Stimulated activated CD8-positive, alpha-beta memory T cell treated with anti-CD3 and anti-CD28 coated beads, Interleukin-7, amount 100 ng/mL, for 48 hours (primary cell): ENCODE measurements at places on chromosomes 12 and 14.

DNA sequence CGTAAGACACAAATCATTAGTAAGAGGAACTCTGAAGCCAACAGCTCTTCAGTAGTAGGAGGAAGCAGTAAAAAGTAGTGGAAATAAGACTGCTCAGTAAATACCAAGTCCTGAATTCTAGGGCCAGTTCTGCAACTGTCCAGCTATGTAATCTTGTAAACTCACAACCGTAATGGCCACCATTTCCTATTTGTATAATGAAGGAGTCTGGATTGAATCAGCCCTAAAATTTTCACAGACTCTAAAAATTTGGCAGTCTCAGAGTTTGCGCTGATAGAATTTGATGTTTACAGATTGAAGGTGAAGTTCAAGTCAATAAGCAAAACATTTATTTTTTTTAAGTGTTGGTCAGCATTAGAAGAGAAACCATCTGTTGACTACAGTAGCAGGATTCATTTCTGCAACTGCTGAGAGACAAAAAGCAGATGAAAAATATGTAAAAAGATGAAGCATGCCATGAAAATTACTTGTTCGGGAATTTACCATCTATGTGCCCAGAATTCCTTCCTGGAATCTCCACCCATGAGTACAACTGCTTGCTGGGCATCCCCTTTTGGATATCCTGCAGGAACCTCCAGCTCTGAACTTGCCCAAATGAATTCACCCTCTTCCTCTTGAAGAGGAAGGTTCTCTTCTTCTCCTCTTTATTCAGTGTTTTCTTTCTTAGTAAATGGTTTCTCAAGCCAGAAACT, 47.5 kb downstream of the GALNT4 start:
- DNase-seq: no peak

DNA sequence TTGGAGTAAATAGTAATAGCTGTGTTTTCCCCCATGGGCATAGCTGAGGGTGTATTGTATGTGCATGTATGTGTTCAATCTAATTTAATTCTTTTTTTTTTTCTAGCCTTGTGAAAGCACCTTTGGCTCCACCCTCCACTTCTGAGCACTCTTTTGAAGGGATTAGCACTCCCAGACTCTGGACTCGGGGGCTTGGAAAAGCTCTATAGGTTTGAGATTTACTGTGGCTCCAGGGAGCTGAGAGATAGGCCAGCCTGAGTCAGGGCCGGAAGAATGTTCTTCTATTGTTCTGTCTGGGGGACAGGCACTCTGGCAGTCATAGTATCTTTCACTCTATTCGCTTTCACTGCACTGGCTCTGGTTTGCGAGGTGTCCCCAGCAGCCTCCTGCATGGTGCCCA, 540.0 kb upstream of the TBX3 start:
- DNase-seq: no peak

GRCh38 chr14:74836251-74836960, 39.5 kb downstream of the PROX2 start:
- DNase-seq: no peak

- DNase-seq: no peak
These were observed 106.8 kb downstream of the DAD1 start for GRCh38 chr14:22482085-22482694.

DNA sequence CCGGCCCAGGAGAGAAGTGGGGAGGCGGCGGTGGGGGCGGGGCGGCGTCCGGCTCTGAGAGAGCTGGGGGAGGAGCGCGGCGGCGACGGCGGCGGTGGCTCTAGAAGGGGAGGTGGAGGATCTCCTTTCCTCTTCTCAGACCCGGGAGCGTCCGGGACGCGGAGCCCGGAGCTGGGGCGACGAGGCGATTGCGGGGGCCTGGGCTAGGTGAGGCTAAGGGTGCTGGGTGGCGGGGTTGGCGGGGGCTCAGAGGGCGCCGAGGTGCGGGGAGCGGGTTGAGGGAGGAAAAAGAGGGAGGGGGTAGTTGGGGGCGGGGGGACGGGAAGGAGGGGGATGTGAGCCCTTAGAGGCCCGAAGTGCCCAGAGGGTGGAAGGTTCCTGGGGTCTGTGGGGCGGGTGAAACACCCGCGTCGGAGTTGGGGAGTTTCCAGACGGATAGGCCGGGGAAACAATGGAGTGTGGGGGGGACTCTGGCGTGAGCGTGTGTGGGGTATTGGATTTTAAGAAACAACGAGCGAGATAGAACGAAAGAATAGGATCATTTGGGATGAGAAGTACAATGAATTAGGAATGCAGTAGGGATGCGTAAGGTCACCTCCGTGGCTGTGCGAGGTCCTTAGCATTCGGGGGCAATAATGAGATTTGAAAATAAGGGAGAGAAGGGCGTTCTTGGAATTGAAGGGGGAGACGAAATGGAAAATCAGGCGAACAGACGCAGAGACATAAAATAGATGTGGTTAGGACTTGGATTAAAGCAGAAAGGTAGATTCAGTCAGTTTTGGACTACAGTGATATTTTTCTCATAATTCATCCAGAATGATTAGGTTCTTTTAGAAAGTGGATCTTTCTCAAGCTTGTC, at the start of gene SPATS2:
Gene SPATS2, plus strand, starts transcription at position 82 of the 859 bp plus-strand sequence. CDS start 93,551 bp downstream, outside the sequence.
- DNase-seq: peak; percentile 87

- no peak for DNase-seq
These were observed 67.9 kb upstream of the BEGAIN start for GRCh38 chr14:100654814-100655740.

DNA sequence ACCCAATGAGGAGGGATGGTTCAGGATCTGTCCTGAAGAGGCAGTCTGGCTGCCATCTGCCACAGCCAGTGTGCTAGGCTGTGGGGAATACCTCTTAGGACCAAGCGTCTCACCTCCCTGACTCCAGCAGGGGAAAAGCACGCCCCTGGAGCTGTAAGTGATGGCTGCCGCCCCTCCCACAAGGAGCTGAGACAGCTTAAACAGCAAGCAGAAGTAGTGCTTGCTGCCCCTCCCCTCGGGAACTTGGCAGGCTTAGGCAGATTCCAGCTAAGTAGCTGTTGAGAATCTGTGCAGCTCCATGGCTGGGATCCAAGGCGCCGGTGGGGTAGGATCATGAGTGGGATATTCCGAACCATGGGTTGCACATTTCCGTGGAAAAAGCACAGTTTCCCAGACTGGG, 360.4 kb upstream of the MDGA2 start:
- DNase-seq: no peak

DNA sequence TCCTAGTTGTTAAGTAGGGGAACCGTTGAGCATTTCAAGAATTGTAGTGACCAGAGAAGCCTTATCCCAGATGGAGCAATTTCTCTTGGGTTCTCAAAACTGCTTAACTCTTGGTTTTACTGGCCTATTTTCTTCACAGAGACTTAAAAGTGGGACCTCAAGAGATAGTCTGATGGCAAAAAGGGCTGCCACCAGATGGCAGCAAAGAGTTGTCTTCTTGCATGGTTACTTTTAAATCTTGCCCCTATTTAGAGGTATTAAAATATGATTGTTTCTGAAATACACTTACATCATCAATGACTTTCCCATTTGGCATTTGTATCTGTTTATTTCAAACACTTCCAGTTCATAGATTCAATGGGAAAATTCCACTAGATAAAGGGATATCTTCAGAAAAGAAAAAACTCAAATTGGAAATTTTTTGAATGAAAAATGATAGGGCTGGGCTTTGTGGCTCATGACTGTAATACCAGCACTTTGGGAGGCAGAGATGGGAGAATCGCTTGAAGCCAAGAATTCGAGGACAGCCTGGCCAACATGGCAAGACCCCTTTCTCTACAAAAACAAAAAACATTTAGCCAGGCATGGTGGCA, 69.9 kb upstream of the CNTN1 start:
- no peak for DNase-seq

GRCh38 chr12:4037747-4038312, 164.6 kb upstream of the PARP11 start:
- DNase-seq: no peak

GRCh38 chr14:76034566-76034965, 49.0 kb downstream of the IFT43 start:
- DNase-seq: no peak

DNA sequence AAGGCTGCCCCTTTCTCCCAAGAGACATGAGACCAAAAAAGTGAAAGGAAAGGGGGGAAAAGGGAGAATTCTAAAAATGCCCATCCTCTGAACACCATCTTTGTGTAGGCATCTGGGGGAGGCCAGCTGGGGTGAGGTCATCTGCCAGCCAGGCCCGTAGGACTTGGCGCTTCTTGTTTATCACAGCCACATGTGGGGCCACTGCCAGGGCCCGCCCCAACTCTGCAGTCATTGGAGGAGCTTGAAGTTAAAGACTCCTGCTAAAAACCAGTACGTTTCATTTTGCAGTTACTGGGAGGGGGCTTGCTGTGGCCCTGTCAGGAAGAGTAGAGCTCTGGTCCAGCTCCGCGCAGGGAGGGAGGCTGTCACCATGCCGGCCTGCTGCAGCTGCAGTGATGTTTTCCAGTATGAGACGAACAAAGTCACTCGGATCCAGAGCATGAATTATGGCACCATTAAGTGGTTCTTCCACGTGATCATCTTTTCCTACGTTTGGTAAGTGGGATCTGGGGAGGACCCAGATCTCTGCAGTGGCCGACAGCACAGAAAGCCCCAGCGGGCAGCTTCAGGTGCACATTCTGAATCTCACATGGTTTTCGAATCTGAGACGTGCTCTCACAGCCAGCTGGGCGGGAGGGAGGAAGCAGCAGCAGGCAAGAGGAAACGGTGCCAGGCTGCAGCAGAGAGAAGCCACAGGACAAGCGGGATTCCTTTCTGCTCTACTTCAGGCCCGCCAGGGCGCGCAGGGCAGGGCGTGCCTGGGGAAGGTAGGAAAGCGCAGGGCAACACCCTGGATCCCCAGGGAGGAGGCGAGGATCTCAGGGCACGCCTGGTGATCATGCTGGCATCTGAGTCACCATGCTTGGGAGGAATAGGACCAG, at the start of gene P2RX7:
Gene P2RX7, plus strand, starts transcription at position 276 of the 881 bp plus-strand sequence. Its CDS starts 95 bp downstream, at position 371.
- DNase-seq: peak; percentile 31

DNA sequence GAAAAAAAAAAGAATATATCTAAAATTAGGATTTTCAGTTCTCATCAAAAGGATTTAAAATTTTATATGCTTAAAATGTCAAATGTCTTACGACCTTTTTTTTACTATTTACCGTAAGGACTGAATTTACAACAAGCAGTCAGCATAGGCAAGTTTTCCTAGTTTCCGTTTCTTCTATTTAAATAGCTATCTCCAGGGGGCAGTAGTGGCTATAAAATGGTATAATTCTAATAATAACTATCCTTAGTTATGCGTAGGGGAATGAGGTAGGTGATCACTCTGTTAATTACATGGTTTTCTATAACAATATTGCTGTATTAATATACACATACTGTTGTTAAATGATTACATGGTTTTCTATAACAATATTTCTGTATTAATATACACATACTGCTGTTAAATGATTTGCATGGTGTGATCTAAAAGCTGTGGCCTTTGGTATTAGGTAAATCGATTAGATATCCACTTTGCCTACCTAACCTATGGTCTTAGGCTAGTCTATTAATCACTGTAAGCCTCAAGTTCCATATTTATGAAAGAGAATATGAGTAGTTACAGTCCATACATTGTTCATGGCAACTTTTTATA, 217.7 kb upstream of the PDZRN4 start:
- DNase-seq: no peak

DNA sequence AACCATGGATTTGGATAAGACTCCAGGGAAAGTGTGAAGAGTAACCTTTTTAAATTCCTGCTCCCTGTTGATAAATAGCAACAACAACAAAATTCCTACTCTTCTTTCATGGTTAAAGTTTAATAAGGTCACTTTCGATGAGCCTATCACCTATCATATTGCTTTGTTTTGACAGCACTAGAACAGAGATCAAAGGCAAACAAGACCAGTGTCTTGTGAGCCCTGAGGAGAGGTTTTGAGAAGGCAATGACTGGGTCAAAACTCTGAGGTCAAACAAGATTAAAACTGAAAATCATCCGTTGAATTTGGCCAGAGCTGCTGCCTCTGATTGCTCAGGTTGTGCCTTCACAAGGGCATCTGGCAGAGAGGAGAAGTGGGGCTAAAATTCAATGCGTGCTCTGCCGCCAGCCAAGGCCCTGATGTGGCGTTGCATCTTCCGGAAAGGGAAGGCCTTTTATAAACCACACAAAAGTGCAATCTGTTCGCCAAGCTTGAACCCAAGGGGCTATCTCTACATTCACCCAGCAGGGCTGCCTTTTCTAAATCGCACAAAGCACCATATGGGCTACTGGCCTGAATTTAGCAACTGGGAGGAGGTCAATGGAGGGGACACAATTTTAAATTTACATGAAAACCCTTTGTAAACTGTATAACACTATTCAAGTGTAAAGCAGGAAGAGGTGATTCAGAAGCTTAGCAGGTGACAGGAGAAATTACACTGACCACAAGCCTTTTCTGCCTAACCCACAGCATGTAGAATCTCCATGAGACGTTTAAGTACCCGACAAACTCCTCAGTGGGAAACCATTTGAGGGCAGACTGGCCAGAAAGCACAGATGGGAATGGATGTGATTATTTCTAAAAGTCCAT, 140.8 kb downstream of the DAD1 start:
- DNase-seq: no peak

GRCh38 chr14:82419933-82420332, 886.3 kb upstream of the SEL1L start:
- no peak for DNase-seq

DNA sequence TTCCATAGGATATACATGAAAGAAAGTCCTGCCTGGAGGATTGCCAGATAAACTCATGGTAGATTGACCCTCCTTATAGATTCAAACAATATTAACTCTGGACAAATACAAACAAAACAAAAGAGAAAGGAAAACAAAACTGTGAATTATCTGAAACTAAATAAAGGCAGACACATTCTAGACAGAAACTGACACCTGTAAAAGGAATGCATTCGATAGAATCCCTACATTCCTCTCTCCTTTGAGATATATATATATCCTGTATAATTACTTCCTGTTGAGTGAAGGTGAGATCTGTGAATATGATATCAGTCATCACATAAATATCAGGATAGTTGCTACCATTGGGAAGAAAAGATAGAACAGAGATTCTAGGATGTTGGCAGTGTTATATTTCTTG, 948.4 kb upstream of the ATXN7L3B start:
- no peak for DNase-seq

DNA sequence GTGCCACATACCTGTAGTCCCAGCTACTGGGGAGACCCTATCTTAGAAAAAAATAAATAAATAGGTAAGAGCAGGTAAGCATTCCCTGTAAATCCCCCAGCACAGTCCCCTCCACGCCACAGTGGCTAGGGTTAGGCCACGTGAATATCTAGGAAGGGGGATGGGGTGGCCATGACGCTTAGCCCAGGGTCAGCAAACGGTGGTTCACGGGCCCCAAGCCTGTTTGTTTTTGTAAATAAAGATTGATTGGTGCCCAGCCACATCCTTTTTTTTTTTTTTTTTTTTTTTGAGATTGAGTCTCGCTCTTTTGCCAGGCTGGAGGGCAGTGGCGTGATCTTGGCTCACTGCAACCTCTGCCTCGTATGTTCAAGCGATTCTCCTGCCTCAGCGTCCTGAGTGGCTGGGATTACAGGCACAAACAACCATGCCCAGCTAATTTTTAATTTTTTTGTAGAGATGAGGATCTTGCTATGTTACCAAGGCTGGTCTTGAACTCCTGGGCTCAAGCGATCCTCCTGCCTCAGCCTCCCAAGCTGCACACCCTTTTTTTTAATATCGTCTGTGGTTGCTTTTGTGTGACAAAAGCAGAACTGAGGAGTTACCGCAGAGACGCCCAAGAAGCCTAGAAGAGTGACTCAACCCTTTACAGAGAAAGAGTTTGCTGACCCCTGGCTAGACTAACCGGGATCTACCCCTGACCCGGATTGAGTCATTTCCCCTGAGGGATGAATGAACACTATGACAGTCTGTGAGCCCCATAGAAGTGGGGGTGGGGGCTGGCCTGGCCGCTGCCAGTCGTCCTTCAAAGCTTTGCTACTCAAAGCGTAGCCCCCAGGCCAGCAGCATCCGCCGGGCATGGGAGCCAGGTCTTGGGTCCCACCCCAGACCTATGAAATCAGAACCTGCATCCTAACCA, 113.7 kb upstream of the NCOR2 start:
- no peak for DNase-seq

GRCh38 chr14:58633831-58634230, 3.9 kb upstream of the DACT1 start:
- DNase-seq: no peak
